Activated naive CD4-positive, alpha-beta T cell (primary cell): ENCODE measurements at places on chromosomes 5 and 9.

DNA sequence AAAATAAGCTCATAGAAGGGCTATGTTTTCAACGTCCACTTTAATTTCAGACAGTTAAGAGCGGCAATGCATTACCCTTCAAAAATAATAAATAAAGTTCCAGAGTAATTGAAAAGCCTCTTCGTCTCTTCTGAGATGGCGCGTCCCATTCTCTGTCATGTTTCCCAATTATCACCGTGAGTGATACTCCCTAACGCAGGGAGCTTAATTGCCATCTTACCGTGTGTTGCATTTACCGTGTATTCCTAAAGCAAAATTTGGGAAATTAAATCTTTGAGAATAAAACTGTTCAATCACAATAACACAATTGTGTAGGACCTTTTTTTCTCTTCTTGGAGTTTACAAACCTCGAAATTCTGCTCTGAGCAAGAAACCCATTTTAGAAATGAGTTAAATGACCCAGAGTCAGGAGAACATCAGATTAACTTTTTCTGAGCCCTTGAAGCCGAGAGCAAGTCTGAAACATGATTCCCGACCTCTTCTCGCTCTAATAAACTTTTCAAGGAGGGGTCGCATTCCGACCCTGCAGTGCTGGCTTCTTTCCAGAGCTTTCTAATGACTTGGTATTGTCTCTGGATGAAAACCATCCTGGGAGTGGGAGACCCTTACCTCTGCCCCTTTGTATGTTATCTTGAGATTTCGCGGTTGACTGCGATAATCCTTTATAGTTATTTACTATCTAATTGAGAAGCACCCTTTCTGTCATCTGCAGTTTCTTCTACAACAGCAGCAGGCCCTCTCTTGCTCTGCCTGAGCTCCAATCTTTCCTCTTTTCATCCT is 251.5 kb downstream of the FSTL4 start:
- no peak for DNase-seq

GRCh38 chr5:173917788-173918786 is 29.9 kb downstream of the CPEB4 start:
- DNase-seq: no peak

GRCh38 chr5:51286046-51286445 is 97.2 kb upstream of the ISL1 start:
- no peak for DNase-seq

DNA sequence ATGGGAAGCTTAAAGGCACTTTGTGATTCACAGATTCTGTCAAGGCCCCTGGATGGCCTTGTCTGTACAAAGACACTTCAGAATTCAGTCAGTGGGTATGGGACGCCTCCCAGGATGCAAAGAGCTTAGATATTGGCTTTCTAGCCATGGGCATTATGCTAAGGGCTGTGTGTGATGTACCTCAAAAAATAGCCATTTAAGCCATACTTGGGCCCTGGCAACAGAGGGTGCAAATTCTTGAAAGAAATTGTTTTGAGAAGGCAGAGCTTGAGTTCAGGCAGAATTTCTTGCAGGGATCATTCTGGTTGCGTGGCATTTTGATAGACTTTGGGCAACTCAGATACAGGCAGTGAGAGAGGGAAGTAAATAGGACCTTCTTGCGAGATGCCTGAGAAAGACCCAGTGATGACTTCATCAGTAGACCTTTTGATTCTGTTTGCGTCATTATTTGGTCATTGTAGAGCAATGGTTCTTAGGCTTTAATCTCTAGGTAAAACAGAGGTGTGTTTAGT is 3.9 kb downstream of the CYFIP2 start:
- no peak for DNase-seq

DNA sequence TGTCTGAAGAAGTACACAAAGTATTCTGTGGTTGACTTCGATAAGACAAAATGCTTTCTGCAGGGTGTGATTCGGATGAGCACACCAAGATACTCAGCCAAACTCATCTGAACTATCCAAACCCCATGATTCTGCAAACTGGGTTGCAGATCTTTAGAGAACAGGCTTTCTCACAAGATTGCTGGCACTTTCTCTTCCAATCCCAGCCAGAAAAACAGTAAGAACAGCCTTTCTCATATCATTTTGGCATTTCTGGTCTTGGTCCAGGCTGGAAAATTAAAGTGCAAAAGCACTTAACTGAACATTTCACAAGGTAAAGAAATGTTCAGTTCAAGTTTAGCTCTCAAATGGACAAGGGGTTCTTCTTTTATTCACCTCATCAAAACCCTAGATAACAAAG is 269.1 kb downstream of the NR2F1-AS1 start:
- no peak for DNase-seq

DNA sequence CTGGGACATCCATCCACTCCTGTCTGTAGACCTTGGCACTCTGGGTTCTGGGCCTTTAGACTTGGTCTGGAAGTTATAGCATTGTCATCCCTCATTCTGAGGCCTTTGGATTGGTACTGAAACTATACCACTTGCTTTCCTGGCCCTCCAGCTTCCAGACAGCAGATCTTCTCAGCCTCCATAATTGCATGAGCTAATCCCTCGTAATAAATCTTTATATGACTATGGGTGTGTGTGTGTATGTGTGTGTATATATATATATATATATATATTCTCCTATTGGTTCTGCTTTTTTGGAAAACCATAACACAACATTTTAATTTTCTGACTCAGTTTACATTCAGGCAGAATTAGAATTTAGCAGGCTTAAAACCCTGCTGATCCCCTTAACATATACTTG is 180.5 kb downstream of the ENC1 start:
- no peak for DNase-seq

DNA sequence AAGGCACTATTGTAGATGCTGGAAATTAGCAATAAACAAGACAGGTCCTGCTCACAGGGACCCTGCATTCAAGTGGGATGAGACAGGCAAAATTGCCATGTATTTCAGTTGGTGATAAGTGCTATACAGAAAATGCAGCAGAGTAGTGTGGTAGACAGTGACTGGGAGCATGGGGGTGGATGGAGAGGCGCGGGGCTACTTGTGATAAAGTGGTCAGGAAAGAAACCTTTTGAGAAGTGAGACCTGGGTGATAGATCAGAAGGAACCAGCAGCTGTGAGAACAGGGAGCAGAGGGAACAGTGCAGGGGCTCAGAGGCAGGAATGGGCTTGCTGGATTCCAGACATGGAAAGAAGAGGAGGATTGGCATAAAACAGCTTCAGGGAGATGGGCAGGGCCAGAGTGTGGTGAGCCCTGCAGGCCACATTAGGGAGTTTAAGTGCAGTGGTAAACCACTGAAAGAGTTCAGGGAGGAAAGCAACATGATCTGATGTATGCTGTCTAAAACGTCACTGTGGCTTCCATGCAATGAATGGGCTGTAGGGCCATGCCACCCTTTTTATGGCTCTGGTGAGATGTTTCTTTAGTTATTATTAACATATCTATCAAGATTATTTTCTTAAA is 7.3 kb downstream of the CRHBP start:
- no peak for DNase-seq

GRCh38 chr9:34492051-34492450 is 30.7 kb downstream of the ENHO start:
- DNase-seq: no peak

GRCh38 chr5:88955403-88955802 is 72.4 kb upstream of the MEF2C start:
- no peak for DNase-seq

- no peak for DNase-seq
Observed at GRCh38 chr5:83503662-83504061, 32.1 kb downstream of the VCAN start.

GRCh38 chr5:31407921-31408693 is 123.8 kb downstream of the DROSHA start:
- no peak for DNase-seq

DNA sequence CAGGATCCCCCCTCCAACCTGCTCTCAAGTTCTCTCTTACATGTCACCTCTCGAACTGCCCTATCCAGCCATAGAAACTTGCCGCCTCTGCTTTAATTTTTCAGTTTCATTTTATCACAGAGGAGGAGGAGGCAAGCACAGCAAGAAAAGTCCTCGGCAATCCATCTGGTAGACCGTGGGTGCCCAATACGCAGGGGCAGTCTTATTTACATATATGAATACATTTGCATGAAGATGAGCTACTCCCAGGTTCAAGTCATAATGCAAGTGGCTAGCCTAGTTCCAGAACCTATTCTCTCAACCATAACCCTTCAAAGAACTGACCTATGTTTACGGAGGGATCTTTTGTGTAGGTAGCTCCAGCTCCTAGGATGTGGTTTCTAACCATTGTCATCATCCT is 223.2 kb upstream of the PANK3 start:
- no peak for DNase-seq

DNA sequence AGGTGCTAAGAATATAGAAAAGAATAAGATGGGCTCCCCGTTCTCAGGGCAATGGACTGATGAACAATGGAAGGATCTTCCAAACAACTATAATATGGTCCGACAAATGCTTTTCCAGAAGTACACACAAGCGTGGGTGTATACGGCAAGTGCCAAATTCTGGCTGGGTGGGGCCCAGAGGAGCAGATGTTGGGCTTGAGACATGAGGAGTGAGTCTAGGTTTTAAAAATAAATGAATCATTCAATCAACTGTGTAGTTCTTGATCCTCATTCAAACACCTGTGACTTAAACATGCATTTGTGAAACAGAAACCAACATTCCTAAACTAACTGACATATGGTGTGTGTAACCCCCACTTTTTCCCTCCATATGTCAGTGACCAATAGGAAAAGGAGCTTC is 47.9 kb downstream of the MFAP3 start:
- no peak for DNase-seq

- no peak for DNase-seq
Observed at GRCh38 chr5:173637340-173637739, 20.9 kb upstream of the BOD1 start.

DNA sequence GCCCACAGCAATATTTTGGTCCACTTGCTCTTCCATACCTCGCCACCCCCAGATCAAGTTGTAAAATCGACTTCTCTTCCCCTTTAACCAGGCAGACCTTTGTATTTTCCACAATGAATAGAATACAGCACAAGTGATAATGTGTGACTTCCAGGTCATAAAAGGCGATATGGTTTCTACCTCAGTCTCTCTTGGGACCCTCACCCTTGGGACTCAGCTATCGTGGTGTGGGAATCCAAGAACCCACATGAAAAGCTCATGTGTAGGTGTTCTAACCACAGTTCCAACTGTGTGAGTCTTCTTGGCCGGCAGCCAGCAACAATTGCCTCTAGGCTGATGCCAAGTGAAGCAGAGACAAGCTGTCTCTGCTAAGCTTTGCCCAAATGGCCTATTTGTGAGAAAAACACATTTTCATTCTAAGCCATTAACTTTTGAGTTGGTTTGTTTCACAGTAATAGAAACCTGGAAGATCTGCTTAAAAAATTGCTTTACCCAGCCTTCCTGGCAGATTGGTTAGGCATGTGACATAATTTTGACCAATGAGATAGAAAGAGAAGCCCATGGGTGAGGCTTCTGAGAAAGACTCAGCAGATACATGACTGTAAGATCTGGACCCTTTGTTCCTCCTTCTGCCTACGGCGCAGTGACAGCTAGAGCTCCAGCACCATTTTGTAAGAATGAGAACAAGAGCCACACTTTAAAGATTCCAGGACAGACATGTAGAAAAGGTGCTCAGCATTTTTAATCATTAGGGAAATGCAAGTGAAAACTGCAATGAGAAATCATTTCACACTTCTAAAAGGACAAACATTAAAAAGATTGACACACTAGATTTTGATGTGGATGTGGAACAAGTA is 18.3 kb upstream of the MLLT3 start:
- peak; percentile 59 for DNase-seq

GRCh38 chr5:96054311-96055030 is 92.8 kb upstream of the ELL2 start:
- no peak for DNase-seq

- DNase-seq: no peak
Observed at GRCh38 chr5:93510626-93511380, 70.2 kb downstream of the NR2F1-AS1 start.

DNA sequence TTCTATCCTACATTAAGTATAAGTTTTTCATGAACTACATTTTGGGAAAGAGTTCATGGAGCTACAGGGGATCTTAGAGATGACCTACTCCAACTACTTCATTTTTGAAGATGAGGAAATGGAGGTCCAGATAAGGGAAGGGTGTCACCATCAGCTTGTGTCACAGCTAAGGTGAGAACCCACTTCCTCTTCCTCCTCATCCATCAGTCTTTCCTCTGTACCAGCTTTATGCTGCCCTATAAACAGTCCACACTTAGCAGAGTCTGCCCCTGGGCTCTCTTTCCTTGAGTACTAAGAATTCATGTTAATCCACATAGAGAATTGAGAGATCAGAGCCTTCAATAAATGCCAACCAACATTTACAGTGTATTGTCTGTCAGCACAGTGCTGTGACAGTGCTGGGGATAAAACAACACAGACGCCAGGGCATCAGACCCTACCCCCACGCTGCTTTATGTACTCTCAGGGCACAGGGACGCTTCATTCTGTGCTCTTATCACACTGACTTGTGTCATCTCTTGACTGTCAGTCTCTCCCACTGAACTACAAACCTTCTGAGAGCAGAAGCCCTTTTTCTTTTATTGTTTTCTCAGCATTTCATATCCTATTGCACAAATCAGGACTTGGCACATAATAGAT is 22.1 kb downstream of the ADRB2 start:
- DNase-seq: no peak

DNA sequence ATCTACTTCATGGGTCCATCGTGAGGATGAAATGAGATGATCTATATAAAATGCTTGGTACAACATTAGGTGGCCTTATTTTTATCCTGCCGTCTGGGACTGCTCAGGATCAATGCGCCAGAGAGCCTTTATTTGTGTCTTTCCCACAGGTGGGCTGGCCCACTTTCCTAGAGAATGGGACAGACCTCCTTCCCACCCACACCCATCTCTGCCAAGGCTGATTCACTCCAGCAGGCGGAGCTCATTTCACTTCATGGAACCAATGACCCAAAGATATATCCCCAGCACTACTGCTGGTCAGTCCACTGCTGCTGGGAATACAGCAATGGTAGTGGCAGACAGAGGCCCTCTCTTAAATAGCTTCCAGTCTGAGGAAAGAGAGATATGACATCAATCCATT is 35.7 kb downstream of the TGFBI start:
- no peak for DNase-seq

GRCh38 chr5:135942202-135942771 is 12.5 kb downstream of the LECT2 start:
- no peak for DNase-seq

- DNase-seq: no peak
Observed at GRCh38 chr9:27273186-27273585, 23.8 kb downstream of the EQTN start.

- DNase-seq: no peak
Observed at GRCh38 chr5:31106691-31107090, 86.8 kb upstream of the CDH6 start.

- no peak for DNase-seq
Observed at GRCh38 chr5:169812786-169813185, 167.5 kb downstream of the INSYN2B start.

GRCh38 chr5:143284521-143284920 is 119.0 kb downstream of the NR3C1 start:
- no peak for DNase-seq

GRCh38 chr9:76519075-76519835 is 60.3 kb downstream of the GCNT1 start:
- no peak for DNase-seq
